ENCODE measurements at places on chromosomes 2 and 18.
A peak's percentile ranks its signal among the peaks of the same experiment; 100 is the strongest.

DNA sequence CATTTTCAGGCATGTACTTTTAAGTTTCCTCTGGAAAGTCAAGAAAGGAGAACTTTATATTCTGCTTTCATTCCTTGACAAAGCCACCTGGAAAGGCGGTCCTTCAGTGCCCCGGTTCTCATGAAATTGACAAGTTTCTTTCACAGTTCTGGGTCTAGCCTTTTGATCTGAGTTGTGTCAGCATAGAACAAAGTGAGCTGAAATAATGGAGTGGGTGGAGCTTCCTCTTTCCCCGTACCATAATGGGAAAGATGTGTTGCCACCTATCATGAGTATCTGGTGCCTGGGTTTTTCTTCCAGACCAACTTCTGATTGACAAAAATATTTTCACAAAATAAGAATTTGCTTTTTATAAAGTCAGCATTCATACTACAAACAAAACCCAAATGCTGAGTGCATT lies 49.3 kb downstream of the PTRHD1 start:
- DNase-seq: no peak

- peak; percentile 59 for DNase-seq
Measured at GRCh38 chr2:42359965-42360483, 993 bp downstream of the COX7A2L start.

DNA sequence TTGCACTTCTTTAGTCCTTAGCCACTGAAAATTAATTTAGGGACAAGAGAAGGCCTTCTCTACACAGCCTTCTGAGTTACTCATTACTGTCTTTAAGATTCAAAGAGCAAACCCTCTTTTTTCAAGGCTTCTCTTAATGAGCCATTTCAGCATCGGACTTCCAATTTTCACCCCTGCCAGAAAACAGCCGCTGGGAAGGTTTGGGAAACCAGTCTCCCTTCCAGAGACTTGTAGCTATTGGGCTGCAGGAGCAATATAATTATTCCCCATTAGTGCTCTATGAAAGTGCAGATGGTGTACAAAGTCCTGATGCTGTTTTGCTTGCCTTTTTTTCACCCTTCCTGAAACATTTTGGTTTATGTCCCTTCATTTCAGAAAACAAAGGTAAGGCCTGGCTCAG lies 79.3 kb downstream of the GPR39 start:
- DNase-seq: no peak

- no peak for DNase-seq
Measured at GRCh38 chr18:8224576-8224975, 384.7 kb upstream of the RAB12 start.

- peak; percentile 91 for DNase-seq
Measured at GRCh38 chr2:25294573-25295462, 46.9 kb downstream of the DNMT3A start.

- DNase-seq: no peak
Measured at GRCh38 chr2:174343623-174344455, 9.1 kb downstream of the SP9 start.

GRCh38 chr18:72086421-72086820 lies 457.7 kb downstream of the CBLN2 start:
- DNase-seq: peak; percentile 75

GRCh38 chr18:41153871-41154270 lies 801.2 kb upstream of the PIK3C3 start:
- DNase-seq: no peak

DNA sequence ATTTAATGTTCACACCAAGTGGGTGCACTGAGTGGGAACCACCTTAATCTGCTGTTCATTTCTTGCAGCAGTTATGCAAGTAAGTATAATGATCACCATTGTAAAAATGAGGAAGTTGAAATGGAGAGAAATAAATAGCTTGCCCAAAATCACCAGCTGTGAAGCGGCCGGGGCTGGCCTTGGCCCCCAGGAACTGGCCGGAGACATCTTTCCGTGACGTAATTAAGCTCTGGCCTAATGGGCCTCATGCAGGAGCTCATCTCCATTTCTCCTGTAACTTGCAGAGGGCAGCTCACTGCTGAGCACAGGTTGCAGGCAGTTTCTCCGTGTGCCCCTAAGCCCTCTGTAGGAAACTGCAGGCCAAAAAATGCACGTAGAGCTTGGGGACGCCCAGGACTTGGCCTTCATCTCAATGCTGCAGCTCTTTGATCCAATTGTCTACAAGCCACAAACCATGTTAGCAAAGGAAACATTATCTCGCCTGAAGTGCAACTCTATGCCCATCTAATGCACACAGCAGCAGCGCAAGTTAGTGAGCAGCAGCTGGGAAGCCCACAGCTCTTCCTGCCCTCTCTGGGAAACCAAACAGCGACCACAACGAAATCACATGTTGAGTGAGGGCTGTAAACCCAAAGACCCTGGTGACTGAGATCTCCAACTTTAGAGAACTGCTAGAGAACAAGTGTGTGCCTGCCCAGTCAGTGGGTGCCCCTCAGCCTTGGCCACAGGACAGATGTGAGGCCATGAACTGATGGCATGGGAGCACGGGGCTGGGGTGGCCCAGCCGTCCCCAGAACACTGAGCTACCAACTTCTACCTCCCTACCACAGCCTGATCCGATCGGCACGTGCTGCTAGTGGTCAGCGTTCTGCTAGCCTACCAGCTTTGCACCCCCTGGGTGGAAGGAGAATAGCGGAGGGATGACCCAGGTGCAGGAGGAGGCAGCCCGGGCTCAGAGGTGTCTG lies 28.8 kb downstream of the APCDD1 start:
- peak; percentile 93 for DNase-seq

DNA sequence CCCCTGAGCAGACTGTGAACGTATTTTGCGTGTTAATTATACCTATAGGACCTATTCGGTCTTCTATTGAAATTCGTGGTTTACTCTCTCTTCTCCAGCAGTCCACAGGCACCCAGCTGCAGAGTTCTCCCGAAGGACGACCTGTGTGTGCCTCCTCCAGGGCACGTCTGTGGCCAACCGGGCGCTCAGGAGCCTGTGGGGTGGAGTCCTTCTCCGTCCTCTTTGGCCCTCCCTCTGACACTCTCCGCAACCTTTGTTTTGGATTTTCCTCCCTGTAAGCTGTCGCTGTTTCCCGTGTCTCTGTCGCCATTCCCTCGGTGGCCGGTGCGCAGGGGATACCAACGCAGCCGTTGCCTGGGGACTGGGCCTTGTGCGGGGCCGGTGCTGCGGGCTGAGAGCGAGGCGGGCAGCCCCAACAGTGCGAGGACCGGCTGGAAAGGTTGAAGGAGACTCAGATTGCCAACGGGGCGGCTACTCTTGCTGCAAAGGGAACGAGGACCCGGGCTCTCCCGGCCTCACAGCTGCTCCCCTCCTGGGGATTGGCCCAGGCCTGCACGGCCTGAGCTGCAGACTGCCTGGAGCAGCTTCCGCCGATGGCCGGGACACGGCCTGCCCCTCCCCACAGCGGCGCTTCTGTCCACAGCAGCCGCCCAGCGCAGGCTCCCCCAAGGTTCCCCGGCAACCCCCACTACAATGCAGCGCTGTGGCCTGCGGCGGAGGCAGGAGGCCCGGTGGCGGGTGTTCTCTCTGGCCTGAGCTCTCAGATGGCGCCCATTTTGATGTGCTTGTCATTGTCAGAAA lies 221.0 kb downstream of the MTX2 start:
- DNase-seq: no peak

- no peak for DNase-seq
Measured at GRCh38 chr2:59180111-59180510, 939.0 kb upstream of the FANCL start.

GRCh38 chr2:241750076-241750840 lies 15.8 kb downstream of the D2HGDH start:
- no peak for DNase-seq

- DNase-seq: no peak
Measured at GRCh38 chr2:199273042-199273511, 184.7 kb downstream of the SATB2 start.
